Stimulated activated CD8-positive, alpha-beta memory T cell treated with anti-CD3 and anti-CD28 coated beads, Interleukin-2, amount 100 ng/mL, for 1 hour (primary cell): ENCODE measurements at places on chromosomes 2 and 18.

- no peak for DNase-seq
These were observed 100.5 kb upstream of the ITPRID2 start for GRCh38 chr2:181790716-181791649.

DNA sequence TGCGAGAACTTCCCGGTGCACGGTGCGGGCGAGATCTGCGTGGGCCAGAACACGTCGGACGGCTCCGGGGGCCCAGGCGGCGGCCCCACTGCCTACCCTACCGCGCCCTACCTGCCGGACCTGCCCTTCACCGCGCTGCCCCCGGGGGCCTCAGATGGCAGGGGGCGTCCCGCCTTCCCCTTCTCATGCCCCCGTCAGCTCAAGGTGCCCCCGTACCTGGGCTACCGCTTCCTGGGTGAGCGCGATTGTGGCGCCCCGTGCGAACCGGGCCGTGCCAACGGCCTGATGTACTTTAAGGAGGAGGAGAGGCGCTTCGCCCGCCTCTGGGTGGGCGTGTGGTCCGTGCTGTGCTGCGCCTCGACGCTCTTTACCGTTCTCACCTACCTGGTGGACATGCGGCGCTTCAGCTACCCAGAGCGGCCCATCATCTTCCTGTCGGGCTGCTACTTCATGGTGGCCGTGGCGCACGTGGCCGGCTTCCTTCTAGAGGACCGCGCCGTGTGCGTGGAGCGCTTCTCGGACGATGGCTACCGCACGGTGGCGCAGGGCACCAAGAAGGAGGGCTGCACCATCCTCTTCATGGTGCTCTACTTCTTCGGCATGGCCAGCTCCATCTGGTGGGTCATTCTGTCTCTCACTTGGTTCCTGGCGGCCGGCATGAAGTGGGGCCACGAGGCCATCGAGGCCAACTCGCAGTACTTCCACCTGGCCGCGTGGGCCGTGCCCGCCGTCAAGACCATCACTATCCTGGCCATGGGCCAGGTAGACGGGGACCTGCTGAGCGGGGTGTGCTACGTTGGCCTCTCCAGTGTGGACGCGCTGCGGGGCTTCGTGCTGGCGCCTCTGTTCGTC is 1.7 kb downstream of the FZD7 start:
- no peak for DNase-seq

- no peak for DNase-seq
These were observed 13.0 kb downstream of the SIX3 start for GRCh38 chr2:44954447-44954888.

- DNase-seq = no peak
These were observed 109.0 kb upstream of the CBLN2 start for GRCh38 chr18:72652990-72653593.

- no peak for DNase-seq
These were observed 318.8 kb upstream of the THUMPD2 start for GRCh38 chr2:40097691-40098385.

- DNase-seq = no peak
These were observed 339.2 kb downstream of the ARHGAP15 start for GRCh38 chr2:143468341-143468888.

DNA sequence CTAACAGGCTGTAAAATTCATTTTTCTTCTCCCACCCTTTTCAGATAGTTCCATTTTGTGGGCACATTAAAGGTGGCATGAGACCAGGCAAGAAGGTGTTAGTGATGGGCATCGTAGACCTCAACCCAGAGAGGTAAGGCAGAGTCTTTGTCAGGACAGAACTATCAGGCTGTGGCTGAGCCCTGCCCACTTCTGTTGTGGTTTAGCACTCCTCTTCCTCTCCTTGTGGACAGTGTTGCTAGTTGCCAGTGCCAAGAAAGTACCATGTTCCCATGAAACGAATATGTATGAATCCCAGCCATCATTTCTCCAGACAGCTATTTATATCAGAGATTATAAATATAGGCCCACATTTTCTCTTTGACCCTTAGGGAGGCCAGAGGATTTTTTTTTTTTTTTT is 1.6 kb downstream of the LGALSL start:
- no peak for DNase-seq

DNA sequence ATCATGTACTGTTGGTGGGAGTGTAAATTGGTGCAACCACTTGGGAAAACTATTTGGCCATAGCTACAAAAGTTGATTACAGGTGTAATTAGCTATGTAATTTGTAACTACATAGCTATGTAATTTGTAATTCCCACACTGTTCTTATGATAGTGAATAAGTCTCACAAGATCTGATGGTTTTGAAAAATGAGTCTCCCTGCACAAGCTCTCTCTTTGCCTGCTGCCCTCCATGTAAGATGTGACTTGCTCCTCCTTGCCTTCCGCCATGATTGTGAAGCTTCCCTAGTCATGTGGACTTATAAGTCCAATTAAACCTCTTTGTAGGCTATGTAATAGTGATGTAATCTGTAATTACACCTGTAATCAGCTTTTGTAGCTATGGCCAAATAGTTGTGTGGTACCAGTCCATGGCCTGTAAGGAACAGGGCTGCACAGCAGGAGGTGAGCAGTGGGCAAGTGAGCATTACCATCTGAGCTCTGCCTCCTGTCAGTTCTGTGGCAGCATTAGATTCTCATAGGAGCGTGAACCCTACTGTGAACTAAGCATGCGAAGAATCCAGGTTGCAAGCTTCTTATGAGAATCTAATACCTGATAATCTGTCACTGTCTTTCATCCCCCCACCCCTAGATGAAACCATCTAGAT is 133.7 kb upstream of the COPS8 start:
- no peak for DNase-seq

DNA sequence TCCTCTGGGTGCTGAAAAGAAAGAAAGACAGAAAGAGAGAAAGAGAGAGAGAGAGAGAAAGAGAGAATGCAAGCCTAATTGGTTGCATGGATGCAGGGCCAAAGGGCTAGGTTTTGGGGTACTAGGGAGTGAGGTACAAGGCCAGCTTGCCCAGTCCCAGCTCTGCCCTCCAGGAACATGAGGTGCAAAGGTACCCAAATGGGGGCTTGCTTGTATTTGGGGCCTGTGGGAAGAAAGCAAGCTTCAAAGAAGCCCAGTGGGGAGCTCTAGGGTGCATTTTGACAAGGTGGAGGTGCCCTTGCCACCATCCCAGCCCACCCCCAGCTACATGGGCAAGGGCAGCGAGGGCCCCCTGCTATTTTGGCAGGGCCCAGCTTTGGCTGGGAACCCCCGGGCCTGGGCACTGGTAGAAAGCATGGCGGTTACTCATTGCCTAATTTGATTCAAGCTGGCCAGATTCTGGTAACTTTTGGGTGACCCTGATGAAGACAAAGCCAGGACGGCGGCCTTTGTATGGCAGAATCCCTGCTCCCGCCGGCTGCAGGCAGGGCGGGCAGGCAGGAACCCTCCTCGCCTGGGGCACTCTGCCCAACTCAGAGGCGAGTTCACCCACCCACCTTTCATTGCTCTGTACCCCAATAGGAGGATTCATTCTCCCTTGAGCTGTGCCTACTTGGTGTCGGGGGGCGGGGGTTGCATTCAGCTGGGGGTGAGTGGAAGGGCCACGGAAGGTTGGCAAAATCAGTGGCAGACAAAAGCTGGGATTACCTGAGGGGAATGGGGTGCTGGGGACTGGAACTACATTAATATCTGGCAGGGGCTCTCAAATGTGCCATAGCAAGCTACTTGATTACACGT is 537 bp upstream of the HOXD4 start:
- DNase-seq = no peak

DNA sequence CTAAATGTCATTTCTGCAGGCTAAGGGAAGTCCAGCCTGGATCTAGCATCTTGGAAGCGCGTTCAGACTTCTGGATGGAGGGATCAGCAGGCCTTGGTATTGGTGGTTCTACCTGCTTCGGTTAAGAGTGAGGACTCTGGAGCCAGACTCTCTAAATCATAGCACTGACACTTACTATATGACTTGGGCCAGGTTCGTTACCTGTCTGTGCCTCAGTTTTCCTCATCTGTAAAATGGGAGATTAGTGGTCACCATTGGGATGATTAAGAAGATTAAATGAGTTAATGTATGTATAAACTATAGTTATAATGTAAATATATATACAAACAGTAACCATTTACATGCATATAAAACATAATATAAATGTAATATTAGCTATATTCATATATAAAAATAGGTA is 995 bp upstream of the ICOS start:
- no peak for DNase-seq

- DNase-seq = no peak
These were observed 591.2 kb downstream of the RNF144A start for GRCh38 chr2:7508296-7508943.

DNA sequence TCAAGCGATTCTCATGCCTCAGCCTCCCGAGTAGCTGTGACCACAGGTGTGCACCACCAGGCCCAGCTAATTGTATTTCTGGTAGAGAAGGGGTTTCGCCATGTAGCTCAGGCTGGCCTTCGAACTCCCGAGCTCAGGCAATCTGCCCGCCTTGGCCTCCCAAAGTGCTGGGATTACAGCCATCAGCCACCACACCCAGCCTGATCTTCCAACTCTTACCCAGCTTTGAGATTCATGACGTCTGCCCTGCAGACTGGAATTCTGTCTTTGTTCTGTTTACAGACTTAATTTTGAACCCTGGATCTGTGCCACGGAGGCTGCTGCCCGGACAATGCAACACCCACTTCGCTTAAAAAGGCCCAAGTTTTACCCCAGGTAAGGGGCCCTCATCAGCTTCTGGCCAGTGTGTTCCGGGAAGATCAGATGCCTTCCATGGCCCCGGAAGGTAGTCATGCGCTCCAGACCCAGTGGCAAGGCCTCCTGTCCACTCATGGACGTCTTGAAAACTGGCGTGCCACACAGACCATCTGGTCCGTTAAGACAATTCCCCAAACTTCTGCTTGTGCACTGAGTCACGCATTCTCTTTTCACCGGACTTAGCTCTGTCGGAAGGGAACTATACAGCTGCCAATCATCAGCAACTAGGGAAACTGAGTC is 5.5 kb downstream of the PXDN start:
- no peak for DNase-seq

DNA sequence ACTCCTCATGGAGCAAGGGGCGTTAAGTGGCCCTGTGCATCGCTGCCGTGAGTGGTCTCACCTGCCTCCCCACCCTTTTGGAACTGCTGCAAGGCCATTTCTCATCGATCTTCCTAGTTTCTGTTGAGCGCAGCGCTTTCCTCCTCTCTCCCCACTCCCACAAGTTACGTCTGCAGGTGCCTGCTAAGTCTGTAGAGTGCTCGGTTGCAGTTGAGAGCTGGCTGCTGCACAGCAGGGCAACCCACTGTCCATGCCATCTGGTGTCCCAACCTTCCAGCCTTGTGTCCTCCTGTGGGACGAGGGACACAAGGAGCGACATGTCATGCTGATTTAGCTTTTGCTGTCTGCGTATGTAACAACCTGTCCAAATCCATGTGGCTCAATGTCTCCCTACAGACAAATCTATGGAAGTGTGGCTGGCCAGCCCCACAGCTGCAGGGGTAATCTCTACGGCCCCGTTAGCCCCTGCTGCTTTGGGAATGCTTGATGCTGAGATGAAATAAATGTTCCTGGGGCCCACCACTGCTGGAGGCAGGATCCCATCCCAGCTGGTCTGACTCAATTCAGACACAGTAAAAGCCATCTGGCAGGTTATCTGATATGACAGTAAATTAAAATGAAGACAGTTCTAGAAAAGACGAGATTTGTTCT is 68.1 kb upstream of the TCF7L1 start:
- no peak for DNase-seq

DNA sequence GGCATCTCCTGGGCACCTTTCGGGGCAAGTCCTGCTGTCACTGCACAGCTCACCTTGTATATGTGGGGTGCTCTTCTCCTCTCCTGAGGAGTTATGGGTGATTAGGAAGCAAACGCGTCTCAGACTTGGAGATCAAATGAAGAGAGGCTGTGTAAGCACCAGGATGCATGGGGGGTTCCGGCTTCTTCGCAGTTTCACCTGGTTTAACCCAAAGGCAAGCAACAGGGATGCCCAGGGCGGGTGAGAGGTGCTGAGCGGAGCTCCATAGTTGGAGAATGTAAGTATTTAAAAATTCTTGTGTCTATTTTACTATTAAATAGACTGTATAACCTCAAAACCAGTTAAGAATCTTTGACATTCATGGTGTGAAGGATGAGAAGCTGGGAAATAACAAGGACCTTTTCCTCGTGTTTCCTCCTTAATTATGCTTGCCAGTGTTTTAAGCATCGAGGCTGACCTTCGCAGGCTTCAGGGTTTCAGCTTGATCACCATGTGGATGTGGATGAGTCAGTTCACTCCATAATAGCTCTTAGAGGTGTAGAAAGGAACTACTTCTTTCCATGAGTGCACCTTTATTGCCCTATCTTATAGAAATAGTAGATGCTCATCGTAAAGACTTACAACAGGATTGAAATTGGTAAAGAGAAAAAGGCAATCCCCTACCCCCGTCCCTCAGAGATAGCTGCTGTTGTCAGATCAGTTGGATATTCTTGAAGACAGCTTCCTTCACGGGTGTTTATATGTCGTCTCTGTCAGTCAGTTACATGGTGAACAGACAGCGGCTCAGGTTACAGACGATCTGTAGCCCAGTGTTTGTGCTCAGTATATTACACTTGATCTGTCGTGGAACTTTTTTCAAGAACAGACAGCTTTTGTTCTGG is 201.1 kb downstream of the AGAP1 start:
- DNase-seq = no peak

- DNase-seq = no peak
These were observed 2.4 kb downstream of the FIGN start for GRCh38 chr2:163733301-163733938.

- DNase-seq = no peak
These were observed 7.6 kb upstream of the ASXL2 start for GRCh38 chr2:25885933-25886332.

- no peak for DNase-seq
These were observed 902 bp downstream of the MCFD2 start for GRCh38 chr2:46914578-46915230.

- no peak for DNase-seq
These were observed 63.2 kb downstream of the CCDC74A start for GRCh38 chr2:131590896-131591295.

DNA sequence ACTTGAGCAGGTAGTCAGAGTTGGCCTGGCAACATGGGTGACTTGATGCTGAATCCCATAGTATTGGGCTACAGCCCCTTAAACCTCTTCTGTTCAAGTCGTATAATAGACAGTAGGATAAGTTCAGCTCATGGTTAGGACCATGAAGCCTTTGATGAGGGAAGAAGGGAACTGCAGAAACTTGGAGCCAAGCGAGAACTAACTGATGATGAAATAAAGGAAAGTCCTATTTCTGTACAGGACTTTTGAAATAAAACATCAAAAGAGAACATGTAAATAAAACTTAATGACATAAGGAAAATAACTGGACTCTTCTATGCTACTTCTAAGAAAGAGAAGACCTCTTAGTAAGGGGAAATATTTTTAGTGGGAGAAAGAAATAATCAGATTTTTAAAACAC is 51.2 kb upstream of the UGP2 start:
- DNase-seq = no peak
